Left lung (tissue), 14 donors: ENCODE measurements at places on chromosomes 11 and 22. TPM values are rescaled to one million over a fixed set of nuclear protein-coding genes. Genes with fewer than 3 reads are reported as not detected.
A peak's percentile ranks its signal among the peaks of the same experiment; 100 is the strongest.

DNA sequence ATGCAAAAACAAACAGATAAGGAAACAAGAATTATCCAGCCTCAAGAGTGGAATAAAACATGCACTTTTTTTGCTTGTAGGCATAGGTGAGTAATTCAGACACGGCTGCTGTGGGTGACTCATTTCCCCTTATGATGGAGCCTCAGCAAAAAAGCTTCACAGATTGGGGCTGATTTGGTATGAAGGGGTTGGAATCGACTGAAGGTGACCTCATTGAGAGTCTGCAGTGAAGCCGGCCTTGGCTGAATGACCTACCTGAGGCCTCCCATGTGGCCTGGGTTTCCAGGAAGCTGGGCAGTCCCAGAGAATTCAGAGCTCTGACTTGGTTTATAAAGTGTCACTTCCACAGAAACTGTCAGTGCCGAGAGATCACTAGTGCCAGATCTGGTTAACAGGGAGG, 34.2 kb upstream of the VPREB1 start:
- DNase-seq, result no peak

- no peak for DNase-seq
These were observed 53.7 kb downstream of the TECTA start for GRCh38 chr11:121154486-121155314.

DNA sequence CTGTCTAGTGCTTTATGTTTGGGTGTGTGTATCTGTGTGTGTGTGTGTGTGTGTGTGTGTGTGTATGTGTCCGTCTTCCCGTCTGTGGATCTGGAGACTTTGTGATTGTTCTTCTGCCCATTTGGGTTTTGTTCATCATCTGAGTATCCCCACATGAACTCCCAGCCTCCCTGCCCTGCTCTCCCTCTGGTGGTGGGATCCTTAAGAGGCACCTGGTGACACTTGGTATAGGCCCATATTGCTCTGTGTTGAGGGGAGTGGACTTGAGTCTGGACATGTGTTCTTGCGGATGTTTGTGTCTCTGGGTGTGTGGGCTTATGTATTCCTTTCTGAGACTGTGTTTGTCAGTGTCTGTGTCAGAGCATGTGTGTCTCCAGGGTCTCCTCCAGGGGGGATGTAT, 15.3 kb downstream of the RCOR2 start:
- DNase-seq, result no peak

GRCh38 chr22:33110562-33111163, 52.5 kb upstream of the SYN3 start:
- DNase-seq, result no peak

- DNase-seq, result no peak
These were observed 1.9 kb upstream of the KDM2A start for GRCh38 chr11:67117176-67117575.

- DNase-seq, result peak; percentile 34
These were observed 17.7 kb upstream of the TUB start for GRCh38 chr11:8063324-8063723.

GRCh38 chr11:7534042-7534378, 20.2 kb downstream of the PPFIBP2 start:
- no peak for DNase-seq

DNA sequence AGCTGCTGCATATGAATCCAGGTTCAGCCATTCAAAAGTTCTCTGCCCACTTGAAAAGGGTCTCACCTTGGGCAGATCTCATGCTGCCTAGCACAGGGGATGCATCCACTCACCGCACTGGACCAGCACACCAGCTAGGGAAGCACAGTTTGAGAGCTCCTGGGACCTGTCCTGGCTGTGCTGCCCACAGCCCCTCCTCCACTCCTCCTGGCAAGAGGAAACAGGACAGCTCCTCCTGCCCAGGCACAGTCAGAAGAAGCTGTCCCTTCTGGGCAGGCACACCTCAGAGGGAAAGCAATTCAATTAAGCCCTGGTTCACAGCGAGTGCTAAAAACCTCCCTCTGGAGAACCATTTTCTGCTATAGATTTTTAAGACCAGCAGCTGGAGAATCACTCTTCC, 146.7 kb downstream of the ST3GAL4 start:
- DNase-seq, result no peak

MRGPRX1 gene
- total RNA-seq, result not detected

XKR3 gene
- total RNA-seq, result 0.31 TPM

NLRP10 gene
- not detected for total RNA-seq

BCO2 gene
- total RNA-seq, result 3.3 TPM
